GM23248 (cell line): ENCODE measurements at places on chromosomes 12 and 14. TPM values are rescaled to one million over a fixed set of nuclear protein-coding genes. Genes with fewer than 3 reads are reported as not detected.

- H3K27me3 ChIP-seq: no peaks in the 10 kb centered on the region
Measured at GRCh38 chr12:115968211-115968610, 309.3 kb downstream of the MED13L start.

Gene MGP
- 0.86 TPM in 1 of 2 replicates, not detected in the other for total RNA-seq

GRCh38 chr12:105933671-105934665, 204.8 kb downstream of the NUAK1 start:
- H3K4me1 ChIP-seq: peaks cover 32% of the 10 kb centered on the region
- no peaks in the 10 kb centered on the region for H3K36me3 ChIP-seq
- peak overlapping the region; percentile 28; the same call in 1 of the 2 replicates for H3K4me3 ChIP-seq

DNA sequence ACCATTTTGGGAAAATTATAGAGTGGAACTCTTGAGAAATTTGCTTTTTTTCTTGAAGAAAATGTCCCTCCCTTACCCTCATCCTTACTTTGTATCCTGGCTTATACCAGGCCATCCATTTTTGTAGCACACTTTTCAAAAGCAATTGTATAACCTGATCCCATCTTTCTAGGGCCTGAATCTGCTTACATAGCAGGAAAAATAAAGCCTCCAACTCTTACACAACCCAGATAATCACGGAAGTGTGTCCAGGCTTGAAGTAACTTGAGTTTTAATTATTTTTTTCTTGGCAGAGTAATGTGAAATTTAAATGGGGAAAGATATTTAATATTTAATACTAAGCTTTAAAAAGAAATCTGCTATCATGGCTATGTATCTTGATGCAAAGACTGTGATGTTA, 23.0 kb downstream of the SERPINA3 start:
- no peaks in the 10 kb centered on the region for H3K36me3 ChIP-seq
- H3K27ac ChIP-seq: no peak overlapping the region
- peaks cover 12% of the 10 kb centered on the region; the same call in 1 of the 2 replicates for H3K27me3 ChIP-seq
- H3K4me3 ChIP-seq: no peak overlapping the region
- no peaks in the 10 kb centered on the region for H3K4me1 ChIP-seq
- DNase-seq: no peak

Gene TAPBPL
- 7.8 and 8.1 TPM in 2 replicates for total RNA-seq

DNA sequence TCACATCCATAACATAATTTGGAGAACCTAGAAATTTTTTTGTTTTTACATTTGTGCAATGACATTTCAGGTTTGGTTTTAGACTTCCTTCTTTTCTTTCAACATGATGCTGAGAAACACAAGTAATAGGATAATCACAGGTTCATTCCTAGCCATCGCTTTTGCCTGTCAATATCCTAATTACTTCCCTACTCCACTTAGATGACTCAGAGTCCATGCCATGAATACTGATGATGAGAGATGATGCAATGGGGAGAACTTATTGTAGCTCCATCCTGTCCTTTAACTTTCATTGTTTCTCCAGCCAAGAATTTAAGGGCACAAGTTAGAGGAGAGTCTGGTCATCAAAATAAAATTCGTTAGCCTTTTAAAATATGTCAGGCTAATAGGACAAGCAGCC, 101.3 kb downstream of the PTPRO start:
- H3K4me3 ChIP-seq: no peak overlapping the region
- DNase-seq: peak; percentile 41
- no peaks in the 10 kb centered on the region for H3K27me3 ChIP-seq
- no peaks in the 10 kb centered on the region for H3K36me3 ChIP-seq
- no peaks in the 10 kb centered on the region for H3K4me1 ChIP-seq
- no peak overlapping the region for H3K27ac ChIP-seq

DNA sequence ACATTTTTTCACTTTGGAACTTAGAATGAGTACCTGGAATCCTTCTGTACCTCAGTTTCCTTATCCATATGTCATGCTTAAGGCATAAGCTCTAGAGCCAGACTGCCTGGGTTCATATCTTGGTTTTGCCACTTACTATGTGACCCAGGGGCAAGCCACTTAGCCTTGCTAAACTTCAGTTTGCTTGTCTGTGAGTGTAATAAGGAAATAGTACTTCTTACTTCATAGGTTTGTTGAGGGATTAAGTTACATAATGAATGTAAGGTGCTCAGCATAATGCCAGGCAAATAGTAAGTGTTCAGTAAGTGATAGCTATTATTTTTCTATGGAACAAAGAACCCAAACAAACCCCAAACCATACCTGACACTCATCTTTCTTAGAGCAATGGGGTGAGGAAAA, 225.1 kb downstream of the BCAT1 start:
- DNase-seq: no peak
- no peaks in the 10 kb centered on the region for H3K27me3 ChIP-seq
- H3K4me1 ChIP-seq: peaks cover 11% of the 10 kb centered on the region
- H3K36me3 ChIP-seq: no peaks in the 10 kb centered on the region

Gene RND1
- total RNA-seq: 0.32 TPM in 1 of 2 replicates, not detected in the other

DNA sequence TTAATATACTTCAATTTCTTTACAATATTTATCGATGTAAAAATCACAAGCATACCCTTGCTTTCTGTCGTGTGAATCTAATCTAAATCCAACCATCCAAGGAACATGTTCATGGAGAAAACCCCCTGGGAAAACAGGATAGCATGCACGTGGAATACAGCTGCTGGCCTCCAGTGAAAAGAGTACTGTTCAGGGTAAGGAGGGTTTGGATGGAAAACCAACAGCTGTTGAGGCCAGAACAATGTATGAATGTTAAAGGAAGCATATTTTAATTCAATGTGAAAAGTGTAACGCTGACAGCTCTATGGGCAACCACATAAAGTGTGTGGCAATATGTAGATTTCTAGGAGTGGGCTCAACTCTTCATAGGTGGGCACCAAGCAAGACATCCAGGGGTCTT, 344.0 kb downstream of the TMEM132D start:
- no peaks in the 10 kb centered on the region for H3K36me3 ChIP-seq
- H3K27me3 ChIP-seq: no peaks in the 10 kb centered on the region
- H3K27ac ChIP-seq: no peak overlapping the region
- DNase-seq: no peak
- H3K4me1 ChIP-seq: no peaks in the 10 kb centered on the region

- no peak overlapping the region for H3K4me3 ChIP-seq
- H3K27ac ChIP-seq: no peak overlapping the region
- peak; percentile 64 for DNase-seq
- no peaks in the 10 kb centered on the region for H3K27me3 ChIP-seq
- H3K4me1 ChIP-seq: peaks cover 15% of the 10 kb centered on the region; the same call in 1 of the 2 replicates
Measured at GRCh38 chr14:23185063-23185462, 1.6 kb upstream of the SLC7A8 start.

Gene TAS2R31
- 0.97 and 1.4 TPM in 2 replicates for total RNA-seq

GRCh38 chr14:97813556-97813955, 1016.4 kb downstream of the VRK1 start:
- H3K36me3 ChIP-seq: no peaks in the 10 kb centered on the region
- no peak overlapping the region for H3K27ac ChIP-seq
- no peak overlapping the region for H3K4me3 ChIP-seq
- DNase-seq: no peak

DNA sequence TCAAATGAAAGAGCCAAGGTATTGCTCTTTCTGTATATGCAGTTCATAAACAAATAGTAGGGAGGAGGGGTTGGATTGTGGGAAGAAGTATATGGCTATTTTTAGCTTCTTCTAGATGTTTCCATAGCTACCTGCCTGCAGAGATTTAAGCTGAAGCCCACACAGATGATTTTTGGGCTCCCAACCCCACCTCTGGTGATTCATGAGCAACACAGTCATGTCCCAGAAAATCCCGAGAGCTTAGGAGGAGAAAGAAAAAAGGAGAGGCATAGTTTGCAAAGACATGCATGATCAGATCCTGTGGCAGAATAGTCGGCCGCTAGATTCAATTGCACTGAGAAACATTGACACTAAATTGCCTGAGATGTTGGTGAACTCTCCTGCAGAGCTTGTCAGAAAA, 13.8 kb downstream of the TESPA1 start:
- 0 out of 2 replicates have a peak, but pooled peaks cover under 1% of the 10 kb centered on the region for H3K4me1 ChIP-seq
- H3K27me3 ChIP-seq: peaks cover 36% of the 10 kb centered on the region
- peak; percentile 16 for DNase-seq
- H3K27ac ChIP-seq: no peak overlapping the region
- no peaks in the 10 kb centered on the region for H3K36me3 ChIP-seq

DNA sequence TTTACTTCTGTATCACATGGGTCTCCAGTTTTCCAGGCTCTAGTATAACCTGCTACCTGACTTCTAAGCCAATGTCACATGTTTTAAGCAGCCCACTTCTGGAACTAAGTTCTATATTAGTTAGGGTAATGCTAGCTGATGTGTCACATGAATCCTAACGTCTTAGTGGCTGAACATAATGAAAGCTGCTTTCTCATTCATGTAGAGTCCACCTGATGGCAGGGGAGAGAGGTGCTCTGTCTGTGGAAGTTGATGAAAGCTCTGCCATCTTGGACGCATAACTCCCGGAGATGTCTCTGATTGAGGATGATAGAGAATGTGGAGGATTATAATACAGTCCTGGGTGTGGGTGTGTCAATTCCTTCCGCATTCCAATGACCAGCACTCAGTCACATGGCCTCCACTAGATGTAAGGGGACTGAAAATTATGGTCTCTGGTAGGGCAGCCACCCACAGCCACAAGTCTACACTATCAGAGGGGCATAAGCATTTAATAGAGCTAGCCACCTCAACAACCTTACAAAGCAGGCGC, 234.4 kb upstream of the CRY1 start:
- no peak overlapping the region for H3K4me3 ChIP-seq
- H3K27me3 ChIP-seq: peaks cover 19% of the 10 kb centered on the region
- no peak overlapping the region for H3K27ac ChIP-seq

- H3K4me3 ChIP-seq: no peak overlapping the region
- peak; percentile 66 for DNase-seq
- H3K27ac ChIP-seq: no peak overlapping the region
- peaks cover 61% of the 10 kb centered on the region for H3K36me3 ChIP-seq
Measured at GRCh38 chr12:14473707-14474287, 93.9 kb downstream of the PLBD1 start.

Gene NAV3
- 49.8 and 69.9 TPM in 2 replicates for total RNA-seq

DNA sequence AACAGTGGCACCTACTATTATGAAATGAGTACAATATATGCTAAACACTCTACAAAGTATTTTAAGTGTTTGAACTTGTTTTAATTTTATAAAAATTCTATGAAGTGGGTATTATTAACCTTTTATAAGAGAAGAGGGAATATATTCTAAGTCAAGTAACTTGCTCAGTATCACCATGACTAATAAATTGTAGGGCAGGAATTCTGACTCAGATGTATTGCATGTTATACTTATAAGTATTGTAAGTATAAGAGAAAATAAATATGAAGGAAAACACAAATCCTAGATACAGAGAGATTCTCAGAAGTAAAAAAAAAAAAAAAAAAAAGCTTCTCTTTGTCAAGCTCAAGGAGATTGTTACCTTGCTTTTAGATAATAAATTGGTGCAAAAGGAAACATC, 893.2 kb downstream of the SLC16A7 start:
- no peaks in the 10 kb centered on the region for H3K36me3 ChIP-seq
- no peak overlapping the region for H3K27ac ChIP-seq
- DNase-seq: peak; percentile 54
- H3K27me3 ChIP-seq: no peaks in the 10 kb centered on the region
- H3K4me1 ChIP-seq: peaks cover 11% of the 10 kb centered on the region

DNA sequence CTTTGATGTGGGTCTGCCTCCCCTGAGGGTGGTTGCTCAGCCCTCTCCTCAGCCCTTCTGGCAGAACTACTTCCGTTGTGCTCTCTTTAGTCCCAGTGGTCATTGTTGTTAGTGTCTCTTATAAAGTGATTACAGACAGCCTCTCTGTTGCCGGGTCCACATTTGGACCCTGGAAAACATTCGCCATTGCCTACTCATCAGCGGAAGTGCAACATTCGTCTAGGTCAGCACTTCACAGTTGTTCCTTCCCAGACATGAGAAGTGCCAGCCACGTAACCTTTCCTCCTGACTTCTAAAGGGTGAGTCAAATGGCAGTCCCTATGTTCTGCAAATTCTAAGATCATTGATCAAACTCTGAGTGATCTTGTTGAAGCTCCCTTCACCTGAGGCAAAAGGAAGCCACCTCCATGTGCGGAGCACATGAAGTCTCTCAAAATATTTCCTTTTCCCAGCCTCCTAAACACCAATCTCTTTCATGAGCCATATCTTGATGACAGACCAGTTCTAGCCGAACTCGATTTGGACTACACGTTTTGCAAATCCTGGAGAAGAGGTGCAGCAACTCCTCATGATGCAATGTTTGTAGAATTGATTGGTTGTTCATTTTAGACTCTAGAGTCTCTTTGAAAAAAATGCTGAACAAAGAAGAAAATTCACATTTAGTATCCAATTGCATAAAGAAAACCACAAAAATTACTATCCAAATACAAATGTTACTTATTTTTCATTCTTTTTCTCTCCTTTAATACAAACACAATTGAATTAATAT, 163.8 kb downstream of the RPL10L start:
- H3K36me3 ChIP-seq: no peaks in the 10 kb centered on the region
- H3K27ac ChIP-seq: no peak overlapping the region
- no peaks in the 10 kb centered on the region for H3K27me3 ChIP-seq
- no peak overlapping the region for H3K4me3 ChIP-seq

Gene RTL1
- not detected in 2 replicates for total RNA-seq

- no peak overlapping the region for H3K27ac ChIP-seq
- DNase-seq: peak; percentile 23
- no peaks in the 10 kb centered on the region for H3K36me3 ChIP-seq
- no peaks in the 10 kb centered on the region for H3K4me1 ChIP-seq
Measured at GRCh38 chr14:74391479-74391878, 34.5 kb downstream of the SYNDIG1L start.

Gene LRP1-AS
- not detected in 2 replicates for total RNA-seq

DNA sequence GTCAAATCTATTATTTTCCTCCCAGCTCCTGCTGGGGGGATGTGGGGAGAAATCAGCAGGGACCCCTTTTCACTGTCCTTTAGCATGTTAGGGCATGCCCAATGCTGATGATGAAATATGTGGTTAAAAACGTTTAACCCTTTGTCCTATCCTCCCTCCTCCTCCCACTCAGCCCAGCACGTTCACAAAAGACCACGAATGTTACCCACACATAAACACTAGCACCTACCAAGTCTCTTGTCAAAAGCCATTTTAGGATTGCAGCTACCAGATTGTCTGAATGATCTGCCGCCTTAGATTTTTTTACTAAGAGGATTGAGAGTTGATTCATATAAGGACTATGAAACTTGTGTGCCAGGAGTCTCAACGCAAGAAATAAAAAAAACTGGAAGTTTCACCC, 70.4 kb downstream of the TBK1 start:
- peak; percentile 73 for DNase-seq
- H3K36me3 ChIP-seq: no peaks in the 10 kb centered on the region
- H3K27ac ChIP-seq: peak overlapping the region; percentile 86
- H3K4me3 ChIP-seq: peak overlapping the region; percentile 46

DNA sequence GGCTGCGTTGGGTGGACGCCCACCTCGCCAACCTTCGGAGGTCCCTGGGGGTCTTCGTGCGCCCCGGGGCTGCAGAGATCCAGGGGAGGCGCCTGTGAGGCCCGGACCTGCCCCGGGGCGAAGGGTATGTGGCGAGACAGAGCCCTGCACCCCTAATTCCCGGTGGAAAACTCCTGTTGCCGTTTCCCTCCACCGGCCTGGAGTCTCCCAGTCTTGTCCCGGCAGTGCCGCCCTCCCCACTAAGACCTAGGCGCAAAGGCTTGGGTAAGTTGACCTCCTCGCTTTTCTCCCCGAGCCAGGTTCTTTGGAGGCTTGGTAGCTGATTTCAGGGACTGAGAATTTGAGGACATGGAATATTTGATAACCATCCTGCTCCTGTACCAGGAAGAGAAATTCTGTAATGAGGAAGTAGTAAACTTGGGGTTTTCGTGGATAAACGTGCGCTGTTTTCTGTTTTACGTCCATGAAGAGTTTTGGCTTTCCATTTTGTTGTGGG, 530 bp downstream of the APAF1 start:
- peak overlapping the region; percentile 99 for H3K27ac ChIP-seq
- peak overlapping the region; percentile 86 for H3K4me3 ChIP-seq
- DNase-seq: peak; percentile 48
- peaks cover 21% of the 10 kb centered on the region for H3K4me1 ChIP-seq
- no peaks in the 10 kb centered on the region for H3K27me3 ChIP-seq
- peaks cover 13% of the 10 kb centered on the region for H3K36me3 ChIP-seq

Gene KCNMB4
- total RNA-seq: 1.8 and 2.7 TPM in 2 replicates
